HepG2 (cell line): ENCODE measurements at places on chromosomes 2 and 18.
A peak's percentile ranks its signal among the peaks of the same experiment; 100 is the strongest.

GRCh38 chr18:47903809-47904208 is 26.6 kb downstream of the SMAD2 start:
- no peak for DNase-seq

GRCh38 chr18:50704357-50704940 is 115.4 kb downstream of the MRO start:
- DNase-seq, result no peak

- no peak for DNase-seq
Observed at GRCh38 chr18:79518683-79519128, 123.0 kb downstream of the NFATC1 start.

DNA sequence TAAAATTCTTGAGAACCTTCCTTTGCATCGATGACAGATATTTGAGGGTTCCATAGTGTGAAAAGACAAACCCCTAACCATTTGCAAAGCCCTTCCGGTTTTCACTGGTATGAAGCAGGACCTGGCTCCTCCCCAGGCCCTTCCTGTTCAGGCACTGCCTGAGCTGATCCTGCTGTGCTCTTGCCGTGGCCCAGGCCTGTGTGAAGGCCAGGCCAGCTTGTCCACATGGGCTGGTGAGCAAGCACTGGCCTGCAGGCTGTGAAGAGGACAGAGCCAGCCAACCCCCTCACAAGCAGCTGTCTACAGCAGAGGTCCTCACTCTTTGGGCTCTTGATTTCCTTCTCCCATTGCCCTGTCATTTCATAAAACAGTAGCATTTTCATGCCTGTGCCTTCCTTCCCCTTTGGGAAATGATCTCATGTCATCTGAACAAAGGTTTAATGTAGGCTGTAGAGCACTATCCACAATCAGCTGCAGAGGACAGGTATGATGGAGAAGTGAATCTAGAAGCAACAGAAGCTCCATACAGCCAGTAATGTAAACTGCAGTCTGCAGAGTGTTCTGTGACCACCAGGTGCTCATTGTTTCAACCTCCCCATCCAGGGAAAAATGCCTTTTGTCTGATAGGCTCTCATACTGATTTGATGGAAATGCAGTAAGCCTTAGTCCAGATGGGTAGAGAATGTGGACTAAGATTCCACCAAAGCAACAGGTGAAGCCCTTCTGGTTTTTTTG is 19.8 kb downstream of the MPHOSPH10 start:
- DNase-seq, result no peak

- peak; percentile 18 for DNase-seq
Observed at GRCh38 chr18:50879302-50880118, 592 bp downstream of the ME2 start.

GRCh38 chr2:186503827-186504606 is 18.0 kb downstream of the ZC3H15 start:
- DNase-seq, result peak; percentile 42

- peak; percentile 68 for DNase-seq
Observed at GRCh38 chr2:218398437-218399390, 954 bp upstream of the CTDSP1 start.

GRCh38 chr2:177164131-177164530 is 48.5 kb upstream of the HNRNPA3 start:
- DNase-seq, result no peak

GRCh38 chr18:725646-726045 is 13.2 kb upstream of the ENOSF1 start:
- DNase-seq, result no peak

GRCh38 chr2:171479154-171479814 is 43.0 kb upstream of the CYBRD1 start:
- DNase-seq, result no peak

- no peak for DNase-seq
Observed at GRCh38 chr2:179669196-179669595, 192.2 kb downstream of the ZNF385B start.

DNA sequence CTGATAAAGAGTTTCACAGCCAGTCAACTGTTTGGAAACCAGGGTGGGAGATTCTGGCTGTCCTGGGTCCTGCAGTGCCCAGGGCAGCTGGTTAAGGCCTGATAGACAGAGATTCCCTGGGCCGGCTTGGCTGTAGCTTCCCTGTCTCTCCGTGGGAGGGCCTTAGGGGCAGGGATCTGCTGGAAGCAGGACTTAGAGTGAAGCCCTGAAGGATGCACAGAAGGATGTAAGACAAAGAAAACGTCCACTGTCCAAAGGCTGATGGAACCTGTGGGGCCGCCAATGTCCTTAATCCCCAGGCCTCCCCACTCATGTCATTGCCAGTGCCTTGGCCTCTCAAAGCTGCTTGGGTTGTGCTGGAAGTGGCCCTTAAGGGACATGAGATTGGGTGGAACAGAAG is 33.0 kb downstream of the MROH2A start:
- DNase-seq, result no peak

DNA sequence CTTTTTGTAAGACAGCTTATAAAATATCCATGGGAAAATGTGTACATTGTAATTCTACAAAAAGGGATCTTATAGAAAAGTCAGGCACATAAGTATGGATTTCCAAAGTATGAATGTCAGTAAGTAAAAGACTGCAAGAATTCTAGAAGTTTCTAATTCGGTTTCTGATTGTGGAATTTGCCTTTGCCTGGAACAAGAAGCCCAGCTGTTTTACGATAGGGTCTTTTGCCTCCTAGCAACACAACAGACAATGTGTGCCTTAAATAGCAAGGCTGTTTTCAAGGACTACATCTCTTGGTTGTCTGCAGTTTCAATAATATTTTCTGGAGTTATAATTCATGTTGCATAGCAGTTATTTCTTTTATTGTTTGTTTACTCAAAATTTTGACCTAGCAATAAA is 312.9 kb downstream of the MTX2 start:
- DNase-seq, result no peak

- no peak for DNase-seq
Observed at GRCh38 chr2:63893163-63893562, 51.5 kb downstream of the UGP2 start.

DNA sequence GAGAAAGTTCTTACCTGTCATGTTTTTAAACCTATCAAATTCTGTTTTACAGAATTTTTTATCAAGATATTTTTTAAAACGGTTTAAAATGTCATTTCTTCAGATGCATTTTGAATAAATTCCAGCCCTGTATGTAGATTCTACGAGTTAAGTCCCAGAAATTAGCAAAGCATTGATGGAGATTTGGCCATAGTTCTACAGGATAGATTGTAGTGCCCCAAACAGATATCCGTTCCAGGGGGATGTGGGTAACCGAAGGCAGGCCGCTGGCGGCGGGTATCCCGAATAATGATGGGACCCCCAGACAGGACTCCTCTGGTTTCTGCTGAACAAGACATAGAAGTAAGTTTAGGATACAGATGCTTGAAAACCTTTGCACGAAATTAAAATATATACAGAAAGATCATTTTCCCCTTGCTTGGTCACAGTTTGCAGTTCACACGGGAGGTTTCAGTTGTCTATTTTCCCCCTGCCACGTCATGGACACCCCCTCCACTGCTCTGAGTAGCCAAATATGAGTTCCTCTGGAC is 755 bp downstream of the NOL4 start:
- DNase-seq, result no peak

GRCh38 chr2:28423856-28424605 is 31.4 kb downstream of the FOSL2 start:
- no peak for DNase-seq

DNA sequence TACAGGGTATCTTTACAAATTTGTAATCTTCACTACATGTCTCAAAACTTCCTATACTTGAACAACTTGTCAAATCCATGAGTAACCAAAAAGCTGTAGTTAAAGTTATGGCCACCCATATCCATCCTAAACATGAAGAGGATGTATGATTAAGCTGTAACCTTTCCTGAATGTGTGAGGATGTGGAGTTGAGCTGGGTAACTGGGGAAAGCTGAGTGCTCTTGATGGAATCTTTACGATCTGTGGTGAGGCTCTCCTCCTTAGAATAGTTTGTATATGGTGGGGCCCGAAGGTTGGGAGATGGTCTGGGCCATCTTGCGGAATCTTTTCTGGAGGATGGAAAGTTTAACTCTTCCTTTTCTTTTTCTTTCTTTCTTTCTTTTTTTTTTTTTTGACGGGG is 29.4 kb downstream of the DPP4 start:
- DNase-seq, result no peak

DNA sequence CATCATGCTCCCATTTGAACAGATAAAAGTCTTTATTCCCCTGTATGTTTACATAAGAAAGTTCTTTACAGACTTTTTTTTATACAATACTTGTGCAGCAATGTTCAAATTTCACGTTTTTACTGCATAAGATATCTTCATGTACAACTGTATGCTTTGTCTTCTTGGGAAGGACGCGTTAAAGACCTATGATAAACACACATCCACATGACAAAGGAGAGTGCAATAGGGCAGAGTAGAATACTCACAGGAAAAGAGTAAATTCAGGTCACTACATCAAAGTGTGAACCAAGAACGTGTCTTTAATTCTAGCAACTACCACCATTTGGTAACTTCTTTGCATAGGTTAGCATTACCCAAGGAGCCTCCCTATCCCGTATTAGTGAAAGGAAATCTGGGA is 33.7 kb upstream of the NFU1 start:
- DNase-seq, result no peak

DNA sequence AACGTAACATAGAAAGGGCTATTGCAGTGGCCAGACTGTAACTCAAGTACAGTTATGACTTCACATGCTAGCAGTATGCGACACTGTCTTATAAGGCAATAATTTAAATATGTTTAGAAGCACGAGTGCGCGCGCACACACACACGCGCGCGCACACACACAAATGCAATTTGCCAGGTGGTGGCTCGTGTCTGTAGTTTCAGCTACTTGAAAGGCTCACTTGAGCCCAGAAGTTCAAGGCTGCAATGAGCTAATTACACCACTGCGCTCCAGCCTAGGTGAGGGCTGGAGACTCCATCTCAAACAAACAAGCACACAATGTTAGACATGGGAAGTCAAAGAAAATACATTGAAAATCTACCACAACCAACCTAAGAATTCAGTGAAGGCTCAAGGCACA is 103.7 kb downstream of the USP34 start:
- no peak for DNase-seq

DNA sequence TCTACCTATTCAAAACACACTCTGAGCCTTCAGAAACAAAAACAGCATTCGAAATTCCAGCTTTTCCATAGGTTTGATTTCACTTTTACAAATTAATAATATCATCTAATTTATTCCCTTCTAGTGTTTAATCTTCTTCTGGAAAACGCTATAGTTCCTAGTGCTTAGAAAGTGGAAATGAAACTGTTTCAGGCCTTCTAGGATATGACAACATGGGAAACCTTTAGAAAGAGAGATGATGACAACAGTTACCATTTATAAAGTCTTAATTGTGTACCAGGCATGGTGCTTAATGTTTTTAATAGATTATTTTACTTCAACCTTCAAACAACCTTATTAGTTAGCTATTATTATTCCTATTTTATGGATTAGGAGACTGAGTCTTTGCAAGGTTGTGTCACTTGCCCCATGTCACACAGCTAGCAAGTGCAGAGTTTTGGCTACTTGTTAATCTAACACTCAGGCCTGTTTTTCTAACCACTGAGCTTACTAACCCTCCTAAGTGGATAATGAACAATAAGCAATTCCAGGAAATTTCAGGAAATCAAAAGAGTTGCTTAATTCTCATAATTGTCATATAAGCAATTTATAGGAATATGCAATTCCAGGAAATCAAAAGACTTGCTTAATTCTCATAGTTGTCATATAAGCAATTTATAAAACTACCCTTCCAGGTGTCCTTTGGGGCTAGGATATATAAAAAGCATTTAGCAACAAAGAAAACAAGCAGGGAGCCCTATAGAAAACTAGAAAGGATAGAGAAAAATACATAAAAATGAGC is 206.0 kb downstream of the ZNF521 start:
- DNase-seq, result no peak

- no peak for DNase-seq
Observed at GRCh38 chr2:97728091-97728731, 14.8 kb downstream of the ZAP70 start.

DNA sequence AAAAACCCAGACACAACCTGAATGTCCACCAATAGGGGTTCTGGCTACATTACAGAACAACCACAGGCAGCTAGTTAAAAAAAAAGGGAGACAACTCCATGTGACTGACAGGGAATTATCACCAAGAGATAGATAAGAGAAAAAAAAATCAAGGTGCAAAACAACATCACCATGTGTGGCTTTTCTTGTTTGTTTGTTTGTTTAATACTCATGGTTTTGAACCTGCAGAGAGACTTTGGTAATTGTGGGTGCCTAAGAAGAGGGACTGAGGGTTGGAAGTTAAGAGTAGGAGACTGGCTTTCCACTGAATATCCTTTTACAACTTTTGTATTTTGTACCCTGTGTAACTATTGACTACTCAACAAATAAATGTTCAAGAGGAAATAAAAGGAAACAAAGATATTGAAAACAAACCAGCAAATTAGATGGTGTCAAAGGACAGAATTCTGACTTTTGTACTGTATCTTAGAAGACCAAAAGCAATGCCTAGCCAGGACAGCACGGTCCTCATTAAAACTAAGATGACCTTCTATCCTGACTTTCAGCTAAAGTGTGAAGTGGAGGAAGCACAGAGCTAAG is 22.5 kb upstream of the DNAJC27 start:
- DNase-seq, result no peak

- no peak for DNase-seq
Observed at GRCh38 chr2:112627060-112628040, 18.4 kb upstream of the SLC20A1 start.

DNA sequence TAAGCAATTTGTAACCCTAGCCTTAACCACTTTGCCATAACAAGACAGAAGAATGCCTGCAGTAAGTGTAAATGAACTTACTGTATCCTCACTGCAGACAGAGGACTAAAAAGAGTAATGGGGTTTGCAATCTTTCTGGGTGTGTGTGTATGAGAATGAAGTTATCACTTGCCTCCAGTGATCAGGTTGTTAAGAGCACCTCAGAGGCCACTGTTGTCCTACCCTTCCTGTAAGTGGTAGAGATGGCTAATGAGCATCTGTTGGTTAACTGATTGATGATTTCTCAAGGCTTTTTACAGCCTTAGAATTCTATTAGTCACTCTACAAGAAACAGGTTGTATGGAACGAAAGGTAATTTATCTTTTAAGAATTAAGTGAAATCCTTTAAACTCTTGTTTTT is 27.6 kb upstream of the GTF2A1L start:
- no peak for DNase-seq

DNA sequence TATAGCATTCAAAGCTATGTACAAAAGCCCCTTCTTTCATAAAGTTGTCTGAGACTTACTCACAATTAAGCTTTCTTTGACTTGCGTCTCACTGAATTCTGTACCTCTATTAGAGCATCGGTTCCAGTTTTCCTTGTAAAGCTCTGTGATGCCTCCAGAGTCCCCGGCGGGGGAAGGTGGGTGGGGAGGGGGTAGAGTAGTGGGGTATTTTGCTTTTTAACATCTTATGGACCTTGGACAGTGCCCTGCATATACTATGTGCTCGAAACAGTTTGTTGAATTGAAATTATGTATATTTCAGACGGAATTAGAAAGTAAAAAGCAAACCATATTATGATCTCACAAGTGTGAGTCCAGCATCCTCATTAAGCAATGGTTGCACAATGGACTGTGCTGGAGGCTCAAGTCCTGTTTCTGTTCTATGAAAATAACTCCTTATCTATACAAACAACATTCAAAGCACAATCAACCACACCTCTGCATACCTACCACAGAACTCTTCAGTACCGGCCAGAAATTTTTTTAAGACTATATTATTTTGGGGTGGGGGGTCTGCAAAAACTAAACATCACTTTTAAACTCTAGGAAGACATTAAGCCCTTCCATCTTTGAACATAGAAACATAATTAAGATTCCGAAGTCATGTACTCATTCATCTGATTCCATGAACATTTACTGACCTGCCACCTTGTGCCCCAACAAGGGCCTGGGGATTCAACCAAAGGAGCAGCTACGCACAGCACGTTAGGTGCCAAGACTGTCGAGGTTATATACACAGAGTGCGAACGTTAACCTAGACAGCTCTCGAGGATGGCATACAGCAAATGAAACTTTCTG is 908 bp downstream of the STAT1 start:
- peak; percentile 31 for DNase-seq
